Upper lobe of left lung (tissue), 6 donors: ENCODE measurements at places on chromosomes 5 and 9. TPM values are rescaled to one million over a fixed set of nuclear protein-coding genes. Genes with fewer than 3 reads are reported as not detected.

- peak overlapping the region; percentile 15 for H3K27ac ChIP-seq
- no peaks in the 10 kb centered on the region for H3K27me3 ChIP-seq
- H3K4me3 ChIP-seq, result peak overlapping the region; percentile 43
- H3K4me1 ChIP-seq, result peaks cover 23% of the 10 kb centered on the region
- no peaks in the 10 kb centered on the region for H3K36me3 ChIP-seq
- peak; percentile 95 for DNase-seq
Measured at GRCh38 chr9:133238272-133238850, 29.3 kb upstream of the OBP2B start.

DNA sequence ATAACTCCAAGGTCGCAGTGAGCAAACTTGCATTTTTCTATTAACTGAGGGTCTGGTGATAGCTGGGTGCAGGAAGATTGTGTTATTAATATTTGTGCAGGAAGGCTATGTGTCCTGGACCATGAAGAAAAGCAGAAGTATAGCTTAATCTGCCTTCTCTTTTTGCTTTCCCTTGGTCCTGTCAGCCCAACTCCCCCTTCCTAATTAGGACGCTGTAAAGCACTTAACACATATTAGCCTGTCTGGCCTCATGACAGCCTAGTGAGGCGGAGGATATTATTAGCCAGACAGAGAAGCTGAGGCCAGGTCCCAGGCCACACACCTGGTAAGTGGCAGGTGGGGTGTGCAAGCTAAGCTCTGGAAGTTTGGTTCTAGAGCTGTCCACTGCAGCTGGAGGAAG, 29.5 kb downstream of the SLC46A2 start:
- peaks cover 65% of the 10 kb centered on the region for H3K4me1 ChIP-seq
- H3K27ac ChIP-seq, result peak overlapping the region; percentile 78
- DNase-seq, result no peak
- H3K27me3 ChIP-seq, result no peaks in the 10 kb centered on the region

GRCh38 chr9:122955961-122956360, 15.1 kb downstream of the RABGAP1 start:
- H3K27me3 ChIP-seq, result no peaks in the 10 kb centered on the region
- H3K36me3 ChIP-seq, result no peaks in the 10 kb centered on the region
- no peak overlapping the region for H3K27ac ChIP-seq
- no peak overlapping the region for H3K4me3 ChIP-seq
- peaks cover 18% of the 10 kb centered on the region for H3K4me1 ChIP-seq
- no peak for DNase-seq

DNA sequence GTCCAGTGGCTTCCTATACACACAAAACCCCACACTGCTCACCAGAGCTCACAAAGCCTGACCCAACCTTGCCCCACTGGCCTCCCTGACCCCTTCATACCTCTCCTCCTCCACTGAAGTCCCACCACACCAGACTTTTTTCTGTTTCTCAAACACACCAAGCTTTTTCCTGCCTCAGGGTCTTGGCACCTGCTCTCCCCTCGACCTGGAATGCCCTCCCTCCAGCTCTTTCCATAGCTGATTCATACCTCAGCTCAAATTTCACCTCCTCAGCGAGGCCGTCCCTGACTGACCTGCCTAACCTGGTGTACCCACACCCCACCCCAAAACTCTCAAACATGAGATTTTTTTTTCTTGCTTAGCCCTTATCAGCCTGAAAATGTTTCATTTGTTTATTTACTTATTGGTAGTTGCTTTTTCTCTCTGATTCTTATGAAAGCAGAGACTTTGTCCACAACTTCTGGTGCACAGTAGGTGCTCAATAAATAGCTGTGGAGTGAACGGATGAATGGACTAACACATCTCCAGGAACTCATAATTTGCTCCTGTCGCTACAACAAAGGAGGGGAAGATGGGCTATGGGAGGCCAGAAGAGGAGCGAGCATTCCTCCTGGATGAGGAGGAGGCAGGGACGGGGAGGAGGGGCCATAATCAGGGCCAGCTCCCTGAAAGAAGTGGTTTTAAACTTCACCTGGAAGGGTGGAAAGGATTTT, 84.3 kb downstream of the SH3TC2 start:
- peak overlapping the region; percentile 70 for H3K27ac ChIP-seq
- no peaks in the 10 kb centered on the region for H3K27me3 ChIP-seq
- H3K4me1 ChIP-seq, result peaks cover 4% of the 10 kb centered on the region
- no peak overlapping the region for H3K4me3 ChIP-seq
- no peak for DNase-seq
- H3K36me3 ChIP-seq, result no peaks in the 10 kb centered on the region

- no peak for DNase-seq
- no peaks in the 10 kb centered on the region for H3K27me3 ChIP-seq
- H3K4me3 ChIP-seq, result no peak overlapping the region
- H3K4me1 ChIP-seq, result no peaks in the 10 kb centered on the region
Measured at GRCh38 chr5:162217037-162217436, 149.5 kb downstream of the GABRG2 start.

DNA sequence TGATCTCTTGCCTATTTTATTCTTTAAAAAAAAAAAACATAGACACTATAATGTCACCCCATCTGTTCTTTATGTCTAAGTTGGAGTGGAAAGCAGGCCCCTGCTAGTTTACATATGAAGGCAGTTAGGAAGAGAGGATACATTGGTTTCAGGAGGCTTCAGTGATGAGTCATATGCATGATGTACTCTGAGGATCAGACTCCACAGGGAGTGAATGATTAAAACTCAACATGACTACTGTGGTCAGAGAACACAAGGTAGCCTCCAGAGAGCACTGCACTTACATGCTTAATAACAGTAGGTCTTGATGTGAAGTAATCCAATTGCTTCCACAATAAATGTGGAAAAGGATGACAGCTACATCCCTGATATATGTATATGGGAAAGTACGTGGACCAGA, 22.7 kb upstream of the FSTL4 start:
- no peak overlapping the region for H3K4me3 ChIP-seq
- H3K27me3 ChIP-seq, result no peaks in the 10 kb centered on the region
- H3K4me1 ChIP-seq, result no peaks in the 10 kb centered on the region
- DNase-seq, result no peak
- H3K27ac ChIP-seq, result no peak overlapping the region

DNA sequence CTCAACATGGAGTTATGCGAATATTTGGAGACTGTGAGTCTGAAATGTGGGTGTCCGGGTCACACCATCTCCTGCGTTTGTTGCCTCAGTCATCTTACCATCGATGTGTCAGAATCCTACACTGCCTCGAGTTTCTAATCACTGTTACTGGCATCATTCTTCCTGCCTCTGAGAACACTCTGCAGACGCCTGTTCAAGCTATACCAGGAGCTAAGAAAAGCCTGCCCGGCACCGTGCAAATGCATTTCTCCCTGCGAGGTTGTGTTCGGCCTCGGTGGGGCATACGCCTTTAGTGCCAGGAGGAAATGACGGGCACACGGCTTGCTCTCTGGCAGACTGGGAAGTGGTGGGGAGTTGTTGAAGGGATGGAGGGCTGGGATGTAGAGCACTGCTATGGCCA, 31.2 kb upstream of the SLC25A51 start:
- no peaks in the 10 kb centered on the region for H3K27me3 ChIP-seq
- H3K4me3 ChIP-seq, result no peak overlapping the region
- no peaks in the 10 kb centered on the region for H3K4me1 ChIP-seq
- no peak for DNase-seq

The SPINK5 gene
- 0.91 TPM for total RNA-seq

DNA sequence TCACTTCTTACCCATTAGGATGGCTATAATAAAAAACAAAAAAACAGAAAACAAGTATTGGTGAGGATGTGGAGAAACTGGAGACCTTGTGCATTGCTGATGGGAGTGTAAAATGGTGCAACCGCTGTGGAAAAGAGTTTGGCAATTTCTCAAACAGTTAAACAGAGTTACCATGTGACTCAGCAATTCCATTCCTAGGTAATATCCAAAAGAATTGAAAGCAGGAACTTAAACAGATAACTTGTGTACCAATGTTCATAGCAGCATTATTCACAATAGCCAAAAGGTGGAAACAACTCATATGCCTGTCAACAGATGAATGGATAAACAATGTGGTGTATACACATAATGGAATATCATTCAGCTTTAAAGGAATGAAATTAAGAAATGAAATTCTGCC, 28.9 kb downstream of the DCP2 start:
- H3K36me3 ChIP-seq, result peaks cover 14% of the 10 kb centered on the region
- no peak overlapping the region for H3K4me3 ChIP-seq
- H3K4me1 ChIP-seq, result no peaks in the 10 kb centered on the region
- no peaks in the 10 kb centered on the region for H3K27me3 ChIP-seq
- H3K27ac ChIP-seq, result no peak overlapping the region

DNA sequence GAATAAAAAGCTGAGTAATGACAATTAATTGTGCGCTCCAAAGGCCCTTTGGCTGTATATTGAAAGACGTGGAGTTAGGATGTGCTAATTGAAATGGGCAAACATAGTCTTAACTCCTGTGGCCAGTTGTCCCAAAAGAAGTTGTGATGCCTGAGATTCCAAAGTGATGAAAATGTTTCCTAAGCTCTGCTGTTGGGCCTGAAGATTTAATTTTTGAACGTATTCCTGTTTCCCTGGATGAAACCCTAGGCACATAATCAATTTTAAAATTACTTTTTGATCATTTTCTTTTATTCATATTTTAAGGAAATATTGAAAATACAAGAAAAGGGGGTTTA, 87.9 kb downstream of the PRDM6 start:
- H3K4me3 ChIP-seq, result no peak overlapping the region
- no peak for DNase-seq
- no peaks in the 10 kb centered on the region for H3K27me3 ChIP-seq
- H3K36me3 ChIP-seq, result no peaks in the 10 kb centered on the region

- peaks cover 83% of the 10 kb centered on the region for H3K36me3 ChIP-seq
- H3K27me3 ChIP-seq, result no peaks in the 10 kb centered on the region
- H3K4me3 ChIP-seq, result no peak overlapping the region
- peak overlapping the region; percentile 22 for H3K27ac ChIP-seq
Measured at GRCh38 chr5:32597041-32597629, 11.8 kb downstream of the SUB1 start.

- no peak overlapping the region for H3K27ac ChIP-seq
- H3K27me3 ChIP-seq, result no peaks in the 10 kb centered on the region
- H3K4me1 ChIP-seq, result peaks cover 24% of the 10 kb centered on the region
- DNase-seq, result no peak
- peaks cover 17% of the 10 kb centered on the region for H3K36me3 ChIP-seq
Measured at GRCh38 chr5:143061161-143061945, 291.2 kb downstream of the ARHGAP26 start.

- H3K27me3 ChIP-seq, result no peaks in the 10 kb centered on the region
- H3K36me3 ChIP-seq, result peaks cover 12% of the 10 kb centered on the region
- peaks cover 5% of the 10 kb centered on the region for H3K4me1 ChIP-seq
- no peak overlapping the region for H3K27ac ChIP-seq
- peak; percentile 89 for DNase-seq
- H3K4me3 ChIP-seq, result no peak overlapping the region
Measured at GRCh38 chr5:177607452-177608192, 7.7 kb downstream of the B4GALT7 start.

DNA sequence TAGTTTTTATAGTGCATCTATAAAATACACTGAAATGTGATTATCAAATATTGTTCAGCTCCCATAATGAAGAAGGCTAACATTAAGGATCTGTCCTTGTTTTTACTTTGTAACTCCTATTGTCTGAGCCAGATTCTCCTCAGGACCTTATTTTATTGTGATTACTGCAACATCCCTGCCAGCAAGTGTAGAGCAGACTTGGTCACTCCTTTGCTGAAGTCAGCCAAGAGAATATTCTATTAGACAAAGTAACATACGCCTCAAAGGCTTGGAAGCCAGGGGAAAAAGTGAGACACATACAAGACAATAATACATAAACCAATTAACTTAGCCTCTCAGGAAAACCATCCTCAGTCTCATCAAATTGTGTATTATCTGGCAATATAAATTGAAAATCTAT, 269.6 kb downstream of the ARL15 start:
- H3K36me3 ChIP-seq, result no peaks in the 10 kb centered on the region
- no peak overlapping the region for H3K27ac ChIP-seq
- H3K4me3 ChIP-seq, result no peak overlapping the region
- no peaks in the 10 kb centered on the region for H3K4me1 ChIP-seq

DNA sequence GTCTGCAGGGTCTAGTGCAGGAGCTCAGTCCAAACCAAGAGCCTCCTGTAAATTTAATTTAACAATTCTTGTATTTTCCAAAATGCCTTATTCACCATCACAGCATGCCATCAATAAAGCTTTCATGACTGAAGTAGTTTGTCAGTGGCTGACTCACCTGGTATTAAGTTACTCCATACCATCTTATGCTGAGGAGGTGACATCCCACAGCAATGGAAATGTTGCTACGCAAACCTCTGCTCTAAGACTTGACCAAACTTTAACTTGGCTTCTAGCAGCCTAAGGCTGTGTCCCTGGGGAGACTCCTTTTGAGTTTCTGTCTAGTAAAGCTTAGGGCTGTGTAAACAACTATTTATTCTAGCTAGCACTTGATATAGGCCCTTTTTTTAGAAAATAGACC, 1231.3 kb upstream of the CDH18 start:
- H3K27ac ChIP-seq, result no peak overlapping the region
- no peak for DNase-seq
- no peaks in the 10 kb centered on the region for H3K4me1 ChIP-seq
- H3K36me3 ChIP-seq, result no peaks in the 10 kb centered on the region

GRCh38 chr5:36160617-36161016, 8.7 kb downstream of the SKP2 start:
- no peak for DNase-seq
- H3K36me3 ChIP-seq, result peaks cover 76% of the 10 kb centered on the region
- no peaks in the 10 kb centered on the region for H3K27me3 ChIP-seq

GRCh38 chr9:105483618-105484017, 35.8 kb downstream of the FSD1L start:
- DNase-seq, result no peak
- no peak overlapping the region for H3K27ac ChIP-seq
- no peaks in the 10 kb centered on the region for H3K36me3 ChIP-seq
- no peaks in the 10 kb centered on the region for H3K4me1 ChIP-seq

DNA sequence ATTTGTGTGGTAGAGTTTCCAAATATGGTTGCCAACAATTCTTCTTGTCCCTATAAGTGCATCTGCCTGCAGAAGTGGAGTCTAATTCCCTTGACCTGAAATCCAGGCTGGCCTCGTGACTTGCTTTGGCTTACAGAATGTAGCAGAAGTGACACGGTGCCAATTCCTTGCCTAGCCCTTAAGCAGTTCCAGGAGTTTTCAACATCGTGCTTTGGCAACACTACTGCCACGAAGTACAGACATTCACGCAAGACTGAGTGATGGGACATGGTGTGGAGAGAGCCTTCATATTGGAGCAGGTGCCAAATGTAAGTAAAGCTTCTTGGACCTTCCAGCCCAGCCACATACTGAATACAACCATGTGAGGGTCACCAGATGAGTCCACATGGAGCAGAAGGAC, 92.9 kb upstream of the NEK6 start:
- no peak overlapping the region for H3K4me3 ChIP-seq
- no peaks in the 10 kb centered on the region for H3K27me3 ChIP-seq
- no peaks in the 10 kb centered on the region for H3K36me3 ChIP-seq
- no peak for DNase-seq
- no peak overlapping the region for H3K27ac ChIP-seq

The MEF2C gene
- 20.5 TPM for total RNA-seq

The LCN1 gene
- not detected for total RNA-seq

- DNase-seq, result peak; percentile 37
- H3K27ac ChIP-seq, result no peak overlapping the region
- no peaks in the 10 kb centered on the region for H3K36me3 ChIP-seq
- H3K4me1 ChIP-seq, result peaks cover 18% of the 10 kb centered on the region
- no peak overlapping the region for H3K4me3 ChIP-seq
Measured at GRCh38 chr5:113202746-113203716, 226.4 kb downstream of the DCP2 start.

- H3K4me1 ChIP-seq, result peaks cover 4% of the 10 kb centered on the region
- no peak for DNase-seq
- H3K27me3 ChIP-seq, result no peaks in the 10 kb centered on the region
Measured at GRCh38 chr5:58456486-58456885, 3.4 kb downstream of the PLK2 start.
